H1 (cell line): ENCODE measurements at places on chromosomes 3 and 15. TPM values are rescaled to one million over a fixed set of nuclear protein-coding genes. Genes with fewer than 3 reads are reported as not detected.

Gene SYNPR
- total RNA-seq, result 0.54 and 0.99 TPM in 2 replicates

DNA sequence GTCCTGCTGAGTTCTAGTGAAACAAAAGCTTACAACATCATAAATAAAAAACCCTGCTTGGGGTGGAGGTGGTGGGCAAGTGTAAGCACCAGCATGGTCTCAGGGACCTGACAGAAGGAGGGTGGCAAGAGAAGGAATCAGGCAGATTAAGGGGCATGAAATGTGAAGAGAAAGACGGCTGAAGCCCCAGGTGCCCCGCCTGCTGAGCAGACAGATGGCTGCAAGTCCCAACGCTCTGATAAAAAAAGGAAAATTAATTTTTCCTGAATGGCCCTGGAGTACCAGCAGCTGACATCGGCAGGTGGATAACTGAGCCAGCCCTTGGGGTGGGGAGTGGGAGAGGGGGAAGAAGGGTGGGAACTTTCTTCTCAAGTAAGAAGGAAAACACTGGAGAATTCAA is 137.9 kb downstream of the XXYLT1 start:
- H3K27ac ChIP-seq, result no peak overlapping the region
- no peaks in the 10 kb centered on the region for H3K4me1 ChIP-seq
- DNase-seq, result no peak

DNA sequence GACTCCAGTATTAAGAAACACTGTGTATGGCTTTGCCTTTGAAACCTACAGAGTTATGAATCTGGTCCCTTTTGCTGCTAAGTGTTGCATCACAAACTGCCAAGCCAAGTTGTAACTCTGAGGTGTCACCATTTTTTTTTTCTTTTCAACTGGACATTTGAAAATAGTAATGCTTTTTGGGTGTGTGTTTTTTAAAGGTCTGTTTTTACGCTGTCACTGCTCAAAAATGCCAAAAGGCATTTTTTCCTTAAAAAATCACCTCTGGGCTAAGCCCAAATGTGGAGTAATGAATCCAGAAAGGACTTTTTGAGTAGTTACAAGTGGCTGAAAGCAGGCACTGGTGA is 9.5 kb downstream of the SMAD3 start:
- H3K4me1 ChIP-seq, result peaks cover 4% of the 10 kb centered on the region; the same call in 1 of the 2 replicates
- H3K36me3 ChIP-seq, result no peaks in the 10 kb centered on the region
- no peak for DNase-seq
- H3K27me3 ChIP-seq, result no peaks in the 10 kb centered on the region
- H3K27ac ChIP-seq, result no peak overlapping the region
- no peak overlapping the region for H3K4me3 ChIP-seq

DNA sequence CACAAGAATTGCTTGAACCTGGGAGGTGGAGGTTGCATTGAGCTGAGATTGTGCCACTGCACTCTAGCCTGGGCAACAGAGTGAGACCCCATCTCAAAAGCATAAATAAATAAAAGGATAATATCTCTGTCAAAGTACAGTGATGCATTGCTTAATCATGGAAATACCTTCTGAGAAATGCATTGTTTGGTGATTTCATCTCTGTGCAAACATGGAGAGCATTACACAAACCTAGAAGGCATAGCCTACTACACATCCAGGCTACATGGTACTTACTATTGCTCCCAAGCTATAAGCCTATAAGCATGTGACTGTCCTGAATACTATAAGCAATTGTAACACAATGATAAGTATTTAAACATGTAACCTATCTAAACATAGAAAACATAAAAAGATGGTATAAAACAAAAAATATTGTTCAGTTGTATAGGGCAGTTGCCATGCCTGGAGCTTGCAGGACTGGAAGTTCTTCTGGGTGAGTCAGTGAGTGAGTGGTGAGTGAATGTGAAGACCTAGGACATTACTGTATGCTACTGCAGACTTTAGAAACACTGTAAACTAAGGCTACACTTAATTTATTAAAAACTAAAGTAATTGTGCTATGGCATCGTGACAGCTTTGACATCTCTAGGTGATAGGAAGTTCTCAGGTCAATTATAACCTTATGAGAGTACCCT is 93.6 kb upstream of the SNRPN start:
- no peak overlapping the region for H3K27ac ChIP-seq
- no peaks in the 10 kb centered on the region for H3K36me3 ChIP-seq
- H3K27me3 ChIP-seq, result no peaks in the 10 kb centered on the region
- no peak overlapping the region for H3K4me3 ChIP-seq
- DNase-seq, result no peak

Gene ISLR2
- 0.23 and 0.58 TPM in 2 replicates for total RNA-seq

- no peaks in the 10 kb centered on the region for H3K36me3 ChIP-seq
- H3K4me3 ChIP-seq, result no peak overlapping the region
- no peak overlapping the region for H3K27ac ChIP-seq
These were observed 683.3 kb upstream of the CADM2 start for GRCh38 chr3:84275532-84275931.

DNA sequence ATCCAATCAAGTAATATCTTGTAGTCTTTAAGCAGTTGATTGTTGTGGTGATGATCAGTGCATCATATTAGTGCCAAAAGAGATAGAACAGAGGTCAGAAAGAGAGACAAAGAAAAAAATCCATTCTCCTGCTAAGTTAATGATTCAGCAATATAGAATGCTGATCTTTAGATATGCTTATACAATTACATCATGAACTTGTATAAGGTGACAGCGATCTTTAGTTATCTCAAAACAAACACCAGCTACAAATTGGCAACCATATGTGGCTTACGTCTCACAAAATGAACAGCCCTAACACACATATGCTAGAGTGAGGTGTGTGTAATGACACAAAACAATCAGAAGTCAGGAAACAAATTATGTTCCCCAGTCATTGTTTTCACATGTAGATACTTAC is 12.5 kb downstream of the LSAMP start:
- no peaks in the 10 kb centered on the region; the same call in 1 of the 2 replicates for H3K4me1 ChIP-seq
- H3K27ac ChIP-seq, result no peak overlapping the region
- H3K4me3 ChIP-seq, result no peak overlapping the region
- no peaks in the 10 kb centered on the region for H3K27me3 ChIP-seq
- DNase-seq, result no peak
- H3K36me3 ChIP-seq, result no peaks in the 10 kb centered on the region

Gene IGF2BP2
- 114 and 121 TPM in 2 replicates for total RNA-seq

Gene ZBED2
- not detected in 2 replicates for total RNA-seq

Gene GNAT1
- not detected in 2 replicates for total RNA-seq

Gene ABHD2
- total RNA-seq, result 23.7 and 27.6 TPM in 2 replicates

DNA sequence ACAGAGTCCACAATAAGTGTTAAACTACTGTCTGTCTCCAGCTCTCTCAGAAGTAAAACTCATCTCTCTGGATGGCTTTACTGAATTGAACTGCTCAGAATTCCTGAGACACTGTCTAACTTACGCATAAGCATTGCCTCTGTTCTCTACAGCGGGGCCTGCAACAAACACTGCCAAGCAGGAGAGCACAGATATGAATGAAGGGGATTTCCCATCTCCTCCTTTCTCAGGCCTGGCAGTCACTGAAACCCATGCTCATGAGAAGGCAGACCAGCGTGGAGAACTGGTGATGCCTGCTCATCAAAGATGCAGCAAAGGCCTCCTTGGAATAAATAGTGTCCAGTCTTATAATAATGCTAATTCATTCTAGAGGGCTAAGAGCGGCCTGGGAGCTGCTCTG is 10.3 kb downstream of the RASGRP1 start:
- no peak overlapping the region for H3K4me3 ChIP-seq
- no peaks in the 10 kb centered on the region for H3K4me1 ChIP-seq
- H3K27me3 ChIP-seq, result no peaks in the 10 kb centered on the region

GRCh38 chr3:37183375-37183831 is 9.0 kb upstream of the LRRFIP2 start:
- no peak overlapping the region for H3K27ac ChIP-seq
- H3K4me3 ChIP-seq, result no peak overlapping the region
- DNase-seq, result peak; percentile 19
- H3K4me1 ChIP-seq, result no peaks in the 10 kb centered on the region

GRCh38 chr3:102674284-102674683 is 239.5 kb downstream of the ZPLD1 start:
- H3K4me1 ChIP-seq, result peaks cover 3% of the 10 kb centered on the region
- no peaks in the 10 kb centered on the region for H3K36me3 ChIP-seq
- no peak for DNase-seq
- H3K27me3 ChIP-seq, result no peaks in the 10 kb centered on the region

Gene GPR149
- total RNA-seq, result not detected in 2 replicates

DNA sequence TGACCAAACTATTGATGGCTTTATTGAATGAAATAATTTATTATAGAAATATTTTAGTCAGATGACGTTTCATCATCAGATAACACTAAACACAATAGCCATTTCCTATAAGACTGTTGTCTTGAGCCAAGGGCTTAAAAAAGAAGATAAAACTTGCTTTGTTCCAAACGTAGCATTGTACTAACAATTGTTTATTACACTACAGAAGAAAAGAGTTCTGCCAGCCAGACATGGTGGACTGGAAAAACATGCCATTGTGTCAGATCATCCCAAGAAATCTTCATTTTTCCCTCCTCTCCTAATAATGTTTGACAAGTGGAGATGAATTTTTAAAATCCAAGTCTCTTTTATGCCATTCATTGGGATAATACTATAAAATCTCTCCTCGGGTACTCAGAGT is 203.3 kb downstream of the CDIN1 start:
- no peaks in the 10 kb centered on the region for H3K27me3 ChIP-seq
- H3K27ac ChIP-seq, result no peak overlapping the region
- H3K36me3 ChIP-seq, result no peaks in the 10 kb centered on the region

Gene GRK7
- not detected in 2 replicates for total RNA-seq

Gene LRRC34
- total RNA-seq, result 3.3 and 4.6 TPM in 2 replicates

Gene C3orf49
- total RNA-seq, result not detected in 2 replicates

GRCh38 chr3:47515864-47516319 is 2.4 kb upstream of the ELP6 start:
- peaks cover 4% of the 10 kb centered on the region; the same call in 1 of the 2 replicates for H3K4me1 ChIP-seq
- H3K27me3 ChIP-seq, result no peaks in the 10 kb centered on the region
- no peak overlapping the region for H3K27ac ChIP-seq
- H3K4me3 ChIP-seq, result no peak overlapping the region
- H3K36me3 ChIP-seq, result no peaks in the 10 kb centered on the region

DNA sequence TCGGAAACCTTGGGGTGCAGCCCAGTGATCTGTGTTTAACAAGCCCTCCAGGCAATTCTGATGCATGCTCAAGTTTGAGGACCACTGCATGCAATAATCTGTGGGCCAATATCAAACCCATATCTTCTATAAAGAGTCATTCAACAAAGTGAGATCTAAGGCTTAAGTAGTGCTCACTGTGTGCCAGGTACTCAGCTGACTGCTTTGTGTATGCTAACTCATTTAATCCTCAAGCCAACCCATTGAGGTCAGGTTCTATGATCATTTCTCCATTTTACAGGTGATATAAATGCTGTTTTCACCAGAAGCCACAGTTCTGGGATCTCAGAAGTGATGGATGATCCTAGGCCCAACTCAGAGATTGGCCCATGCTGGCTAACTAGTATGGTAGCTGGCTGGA is 101.7 kb downstream of the SMAD6 start:
- H3K36me3 ChIP-seq, result no peaks in the 10 kb centered on the region
- no peak for DNase-seq
- H3K27me3 ChIP-seq, result no peaks in the 10 kb centered on the region

Gene SLC51A
- total RNA-seq, result 7.7 and 9.8 TPM in 2 replicates

DNA sequence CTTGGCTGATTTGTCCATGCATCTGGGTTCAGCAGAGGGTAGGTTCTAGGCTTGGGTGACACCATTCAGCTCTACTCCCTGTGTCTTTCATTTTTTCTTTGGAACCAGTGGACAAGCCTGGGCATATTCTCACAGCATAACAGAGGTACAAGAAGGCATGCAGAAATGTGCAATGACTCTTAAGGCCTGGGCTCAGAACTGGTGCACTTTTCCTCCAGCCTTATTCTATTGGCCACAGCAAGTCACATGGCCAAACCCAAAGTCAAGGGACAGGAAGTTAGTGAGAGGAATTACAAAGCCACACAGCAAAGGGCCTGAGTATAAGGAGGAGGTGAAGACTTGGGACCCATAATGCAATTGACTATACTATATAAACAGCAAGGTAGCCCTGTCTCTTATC is 200.9 kb upstream of the CTDSPL start:
- no peak for DNase-seq
- H3K4me1 ChIP-seq, result no peaks in the 10 kb centered on the region
- no peak overlapping the region for H3K27ac ChIP-seq
- no peaks in the 10 kb centered on the region for H3K36me3 ChIP-seq

Gene ASB14
- not detected in 2 replicates for total RNA-seq

DNA sequence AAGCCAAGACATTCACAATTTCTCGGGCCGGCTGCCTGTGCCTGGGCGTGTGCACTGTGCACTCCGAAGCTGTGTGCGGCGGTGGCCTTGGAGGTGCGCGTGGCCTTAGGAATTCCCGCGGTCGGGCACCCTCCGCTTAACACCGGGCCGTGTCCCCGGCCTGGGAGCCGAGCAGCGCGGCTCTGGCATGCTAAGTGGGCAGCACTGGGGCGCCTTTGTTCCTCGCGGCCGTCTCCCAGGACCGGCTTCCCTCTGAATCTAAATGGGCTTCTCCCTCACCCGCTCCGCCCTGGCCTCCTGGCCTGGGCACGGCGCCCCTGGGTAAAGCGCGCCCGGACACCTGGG is 498 bp upstream of the ARNT2 start:
- H3K27me3 ChIP-seq, result peaks cover 8% of the 10 kb centered on the region
- H3K4me1 ChIP-seq, result no peaks in the 10 kb centered on the region; the same call in none of the 2 replicates
- peak; percentile 71 for DNase-seq
- H3K4me3 ChIP-seq, result peak overlapping the region; percentile 76
- no peaks in the 10 kb centered on the region for H3K36me3 ChIP-seq
- H3K27ac ChIP-seq, result peak overlapping the region; percentile 75

Gene POLR2M
- 55.1 and 61.7 TPM in 2 replicates for total RNA-seq

Gene MYZAP
- 0.65 and 0.94 TPM in 2 replicates for total RNA-seq

Gene LMAN1L
- not detected in 2 replicates for total RNA-seq
